ENCODE measurements at places on chromosomes 1 and 21.

DNA sequence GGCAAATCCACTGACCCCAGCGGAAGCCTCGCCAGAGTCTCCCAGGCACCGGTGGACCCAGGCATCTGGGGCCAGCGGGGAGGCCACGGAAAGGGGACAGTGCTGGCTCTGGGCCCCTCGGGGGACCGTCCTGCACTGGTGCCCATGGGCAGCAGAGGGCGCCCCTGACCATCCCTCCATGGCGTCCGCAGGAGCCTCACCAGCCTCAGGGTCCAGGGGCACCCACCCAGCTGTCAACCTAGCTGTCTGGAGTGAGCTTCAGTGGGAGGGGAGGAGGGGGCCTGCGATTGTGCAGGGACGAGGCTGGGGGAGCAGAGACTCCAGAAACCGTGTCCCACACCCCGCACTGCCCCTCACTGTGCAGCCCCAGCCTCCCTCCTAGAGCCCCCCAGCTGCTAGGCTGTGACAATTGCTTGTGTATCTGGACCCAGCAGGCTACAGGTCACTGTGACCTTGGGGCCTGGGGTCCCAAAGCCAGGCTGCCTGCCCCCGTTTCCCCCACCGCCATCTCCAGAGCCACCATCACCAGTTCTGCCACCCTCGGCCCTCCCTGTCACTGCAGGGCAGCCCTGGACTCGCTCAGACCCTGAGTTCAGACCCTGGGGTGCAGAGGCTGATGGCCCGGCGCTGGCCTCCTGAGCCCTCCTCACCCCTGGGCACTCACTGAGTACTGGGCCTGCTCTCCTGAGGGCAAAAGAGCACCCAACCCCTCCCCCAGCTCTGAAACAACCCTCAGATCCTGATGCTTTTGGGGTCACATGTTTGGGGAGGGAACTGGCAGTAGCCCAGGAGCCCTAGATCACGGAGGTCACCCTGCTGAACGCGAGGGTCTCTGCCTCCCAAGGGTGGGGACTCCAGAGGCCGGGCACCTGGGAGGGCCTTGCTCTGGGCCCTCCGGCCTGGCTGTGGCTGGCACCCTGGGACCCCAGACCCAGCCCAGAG is 10.6 kb upstream of the COL6A1 start:
- no peak for DNase-seq

GRCh38 chr1:17653728-17654351 is 101.3 kb upstream of the ACTL8 start:
- DNase-seq = no peak

GRCh38 chr1:230170622-230171021 is 103.6 kb downstream of the GALNT2 start:
- no peak for DNase-seq

GRCh38 chr1:236858165-236858564 is 63.1 kb downstream of the MTR start:
- no peak for DNase-seq

GRCh38 chr1:244256086-244256676 is 195.5 kb downstream of the ADSS2 start:
- no peak for DNase-seq

DNA sequence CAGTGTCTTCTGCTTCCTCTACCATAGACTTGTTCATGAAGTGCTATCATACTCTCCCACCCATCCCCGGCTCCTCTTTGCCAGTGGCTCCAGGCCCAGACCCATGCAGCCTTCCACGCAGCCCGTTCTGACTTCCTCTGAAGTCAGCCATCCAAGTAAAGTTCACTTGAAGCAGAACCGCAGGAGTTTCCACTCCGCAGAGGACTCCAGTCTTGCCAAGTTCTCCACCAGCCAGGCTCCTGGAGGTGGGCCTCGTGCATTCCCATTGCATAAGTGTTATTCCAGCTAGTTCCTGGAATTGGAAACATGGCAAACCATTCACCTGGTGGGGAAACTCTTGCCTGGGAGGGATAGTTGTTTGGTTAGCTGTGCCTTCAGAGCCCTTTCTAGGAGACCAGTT is 185.1 kb downstream of the PLPP3 start:
- no peak for DNase-seq

GRCh38 chr21:27108701-27109100 is 141.8 kb upstream of the ADAMTS5 start:
- no peak for DNase-seq

DNA sequence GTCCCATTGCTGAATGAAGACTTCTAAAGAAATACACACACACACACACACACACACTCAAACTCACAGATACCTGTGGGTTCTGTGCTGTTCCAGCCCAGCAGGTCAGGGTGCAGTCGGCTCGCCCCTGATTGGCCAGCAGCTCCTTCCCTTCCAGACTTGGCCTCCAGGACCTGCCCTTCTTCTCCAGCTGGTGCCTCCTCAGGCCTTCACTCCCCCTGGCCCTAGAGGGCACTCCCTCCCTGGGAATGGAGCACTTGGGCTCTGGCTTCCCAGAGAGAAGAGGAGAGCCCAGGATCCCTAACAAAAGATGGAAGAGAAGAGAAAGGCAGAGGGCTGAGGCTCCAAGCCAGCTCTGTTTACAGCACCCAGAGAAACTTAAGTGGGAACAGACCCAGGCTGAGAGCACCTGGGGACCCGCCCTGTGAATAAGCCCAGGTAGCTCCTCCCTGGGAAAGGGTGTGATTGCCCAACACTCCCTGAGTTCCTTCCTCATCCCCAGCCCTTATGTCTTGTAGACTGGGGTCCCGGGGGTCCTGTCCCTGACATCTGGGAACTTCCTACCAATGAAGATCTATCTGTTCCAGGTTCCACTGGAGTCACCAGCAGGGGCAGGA is at the start of gene PGLYRP3:
Gene PGLYRP3 (minus strand): TSS at position 383 of the 617 bp plus-strand sequence. CDS start 2,287 bp downstream, outside the sequence.
- no peak for DNase-seq

DNA sequence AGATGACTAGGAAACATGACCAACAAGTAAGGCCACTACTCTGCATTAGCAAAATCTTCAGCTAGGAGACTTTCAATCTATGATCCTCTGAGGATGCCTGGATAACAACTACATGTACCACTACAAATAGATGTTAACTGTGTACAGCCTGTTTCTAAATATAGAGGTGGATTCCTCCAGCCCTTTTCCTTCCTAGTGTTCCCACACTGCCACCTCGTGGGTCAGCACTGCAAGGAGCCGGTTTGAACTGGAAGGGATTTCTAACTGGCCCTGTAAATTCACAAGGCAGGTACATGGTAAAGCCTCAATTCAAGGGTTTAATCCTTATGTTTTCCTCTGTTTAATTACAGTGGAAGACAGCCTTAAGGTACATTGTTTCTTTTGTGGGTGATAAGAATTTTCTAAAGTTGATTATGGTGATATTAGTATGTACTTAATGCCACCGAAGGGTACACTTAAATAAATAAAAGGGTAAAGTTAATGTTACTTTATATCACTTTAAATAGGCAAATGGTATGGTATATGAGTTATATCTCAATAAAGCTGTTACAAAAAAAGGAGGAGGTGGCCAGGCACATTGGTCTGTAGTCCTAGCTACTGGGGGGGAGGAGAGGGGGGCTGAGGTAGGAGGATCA is 14.4 kb downstream of the SMYD3 start:
- DNase-seq = no peak

DNA sequence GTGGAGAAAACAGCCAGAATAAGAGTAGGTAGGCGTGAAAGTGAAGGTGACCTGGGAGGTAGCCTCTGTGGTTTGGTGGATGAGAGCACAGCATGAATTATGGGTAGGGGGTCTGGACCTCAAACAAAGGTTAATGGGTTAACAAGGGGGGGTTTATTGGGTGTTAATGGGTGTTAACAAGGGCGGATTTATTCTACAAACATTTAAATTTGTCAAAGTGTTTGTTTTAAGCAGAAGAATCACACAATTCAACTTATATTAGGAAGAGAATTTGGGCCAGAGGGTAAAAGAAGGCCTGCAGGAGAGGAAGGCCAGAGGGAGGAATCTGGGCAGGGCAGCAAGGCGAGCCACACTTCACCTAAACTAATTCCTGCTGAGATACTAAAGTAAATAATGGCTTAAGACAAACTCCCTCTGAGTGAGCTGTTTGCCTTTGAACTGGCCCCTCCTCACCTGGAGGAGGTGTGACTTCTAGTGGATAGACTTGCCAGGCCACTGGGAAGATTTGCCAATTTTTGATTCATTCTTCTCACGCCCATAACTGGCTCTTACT is 191.7 kb downstream of the GIPC2 start:
- no peak for DNase-seq

- no peak for DNase-seq
Measured at GRCh38 chr1:245615001-245615400, 460.2 kb downstream of the KIF26B start.

DNA sequence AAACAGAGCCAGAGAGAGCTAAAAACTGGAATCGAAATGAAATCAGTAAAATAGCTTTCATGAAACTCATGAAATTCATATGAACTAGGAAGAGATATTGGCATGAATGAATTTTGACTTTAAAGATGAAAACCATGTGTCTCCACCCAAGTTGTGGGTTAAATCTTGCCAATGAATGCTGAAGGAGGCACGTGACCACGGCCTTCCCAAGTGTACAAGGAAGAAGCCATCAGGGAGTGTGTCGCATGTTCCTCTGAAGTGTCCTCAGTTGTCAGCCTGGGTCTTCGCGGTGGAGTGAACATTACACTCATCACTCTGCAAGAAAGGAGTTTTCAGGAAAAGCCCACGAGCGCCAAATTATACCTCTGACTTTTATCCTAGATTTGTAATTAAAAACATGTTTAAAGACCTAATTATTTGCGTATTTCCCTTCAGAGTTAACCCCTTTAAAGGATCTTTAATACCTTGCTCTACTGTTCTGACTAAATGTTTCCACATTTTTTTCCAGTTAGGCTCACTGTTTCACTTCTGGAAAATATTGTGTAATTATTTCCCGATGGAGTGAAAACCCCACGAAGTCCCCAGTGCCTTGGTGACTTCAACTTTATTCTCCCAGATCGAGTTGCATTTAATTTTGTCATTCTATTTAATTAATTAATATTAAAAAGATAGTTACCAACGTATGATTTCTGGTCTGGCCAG is 118.3 kb downstream of the DHRS3 start:
- no peak for DNase-seq

GRCh38 chr1:42963378-42964043 is 4.8 kb upstream of the SLC2A1 start:
- no peak for DNase-seq

DNA sequence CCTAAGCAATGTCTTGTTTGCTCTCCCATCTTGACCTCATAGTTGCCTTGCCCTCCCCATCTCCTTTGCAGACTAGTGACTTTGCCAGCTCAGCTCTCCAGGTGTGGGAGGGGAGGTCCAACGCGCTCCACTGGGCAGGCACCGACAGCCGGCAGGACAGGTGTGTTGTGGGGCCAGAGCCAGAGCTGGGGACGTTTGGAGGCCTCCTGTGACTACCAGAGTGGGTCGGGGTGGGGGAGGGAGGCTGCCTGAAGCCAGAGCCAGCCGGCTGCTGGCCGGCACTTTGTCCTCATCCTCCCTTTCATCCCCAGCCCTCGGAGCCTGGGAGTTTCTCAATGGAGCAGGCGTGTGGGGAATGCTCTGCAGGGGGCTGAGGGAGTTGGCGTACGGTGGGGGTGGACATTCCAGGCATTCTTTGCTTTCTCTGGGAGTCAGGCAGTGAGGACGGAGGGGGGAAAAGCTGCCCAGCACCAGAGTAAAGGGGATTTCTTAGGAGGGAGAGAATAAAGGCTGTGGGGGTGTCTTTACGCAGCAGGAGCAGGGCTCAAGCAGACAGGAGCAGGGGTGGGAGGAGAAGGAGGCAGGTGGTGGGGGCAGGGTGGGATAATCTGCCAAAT is 20.2 kb downstream of the NUAK2 start:
- DNase-seq = peak; percentile 43

- no peak for DNase-seq
Measured at GRCh38 chr1:94973309-94973922, 46.5 kb upstream of the CNN3 start.

- DNase-seq = no peak
Measured at GRCh38 chr1:15196807-15197530, 43.4 kb downstream of the TMEM51 start.

- DNase-seq = no peak
Measured at GRCh38 chr1:154711416-154711815, 103.4 kb upstream of the ADAR start.

- no peak for DNase-seq
Measured at GRCh38 chr1:79100385-79100784, 93.9 kb upstream of the ADGRL4 start.

DNA sequence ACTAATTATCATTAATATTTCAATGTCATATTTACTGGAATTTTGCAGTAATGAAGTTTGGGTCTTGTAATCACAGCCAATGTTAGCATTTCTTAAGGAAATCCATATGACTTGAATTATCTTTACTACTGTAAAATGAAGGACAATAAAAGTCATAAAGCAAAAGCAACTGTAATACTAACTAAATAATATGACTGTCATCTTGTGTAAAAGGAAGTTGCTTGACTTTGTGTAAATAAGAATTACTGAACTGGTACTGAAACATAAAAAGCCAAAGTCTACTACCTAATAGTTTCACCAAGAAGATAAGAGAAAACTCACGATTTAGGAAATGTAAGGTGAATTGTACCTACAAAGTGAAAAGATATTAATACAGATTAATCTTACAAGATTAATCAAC is 57.5 kb downstream of the ATP6V1G3 start:
- no peak for DNase-seq

DNA sequence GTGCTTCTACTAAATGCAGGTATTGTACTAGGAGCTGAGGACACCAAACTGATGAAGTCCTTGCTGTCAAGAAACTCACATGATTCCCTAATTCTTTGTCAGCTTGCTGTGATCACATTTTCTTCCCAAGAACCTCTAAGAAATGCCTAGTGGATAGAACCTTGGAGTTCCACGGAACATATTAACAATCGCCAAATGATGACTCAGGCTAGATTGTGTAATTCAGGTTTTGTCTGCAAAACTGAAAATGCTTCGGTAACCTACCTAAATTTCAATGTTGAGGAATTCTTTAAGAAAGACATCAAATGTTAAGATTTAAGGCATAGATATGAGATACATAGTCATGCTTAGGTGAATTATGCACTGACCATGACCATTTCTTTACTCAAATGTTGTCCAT is 1.7 kb upstream of the GADD45A start:
- DNase-seq = no peak

DNA sequence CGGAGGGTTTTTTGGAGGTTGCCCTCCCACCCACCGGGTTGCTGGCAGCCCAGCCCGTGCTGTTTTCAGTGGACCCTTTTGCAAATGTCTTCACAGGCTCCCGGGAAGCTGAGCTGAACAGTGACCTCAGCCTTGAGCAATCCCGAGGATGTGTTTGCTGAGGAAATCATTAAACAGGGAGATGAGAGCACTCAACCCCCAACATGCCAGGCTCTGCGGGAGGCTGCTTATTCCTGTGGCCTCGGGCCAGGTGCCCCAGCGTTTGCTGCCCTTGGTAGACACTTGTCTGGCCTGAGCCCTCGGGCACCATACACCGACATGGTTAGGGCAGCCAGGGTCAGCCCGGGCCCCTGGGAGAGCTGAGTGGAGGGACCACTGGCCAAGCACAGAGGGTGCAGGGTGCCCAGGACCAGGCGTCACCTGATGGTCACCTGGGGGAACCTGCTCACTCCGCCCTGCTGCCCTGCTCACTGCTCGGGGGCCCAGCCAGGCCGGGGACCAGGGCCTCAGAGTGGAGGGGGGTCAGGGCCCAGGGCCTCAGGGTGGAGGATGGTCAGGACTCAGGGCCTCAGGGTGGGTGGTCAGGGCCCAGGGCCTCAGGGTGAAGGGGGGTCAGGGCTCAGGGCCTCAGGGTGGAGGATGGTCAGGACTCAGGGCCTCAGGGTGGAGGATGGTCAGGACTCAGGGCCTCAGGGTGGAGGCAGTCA is 42.5 kb upstream of the POFUT2 start:
- no peak for DNase-seq
